ENCODE measurements at places on chromosomes 12 and 14.

- no peak for DNase-seq
Measured at GRCh38 chr14:77058117-77058516, 29.6 kb upstream of the IRF2BPL start.

GRCh38 chr12:130288206-130288605 is 49.5 kb upstream of the PIWIL1 start:
- no peak for DNase-seq

- DNase-seq: no peak
Measured at GRCh38 chr12:57766464-57767304, at the start of gene CYP27B1. TSS of gene CYP27B1 (minus strand) at chr12:57767078. CDS start at chr12:57767041, 37 bp downstream.

DNA sequence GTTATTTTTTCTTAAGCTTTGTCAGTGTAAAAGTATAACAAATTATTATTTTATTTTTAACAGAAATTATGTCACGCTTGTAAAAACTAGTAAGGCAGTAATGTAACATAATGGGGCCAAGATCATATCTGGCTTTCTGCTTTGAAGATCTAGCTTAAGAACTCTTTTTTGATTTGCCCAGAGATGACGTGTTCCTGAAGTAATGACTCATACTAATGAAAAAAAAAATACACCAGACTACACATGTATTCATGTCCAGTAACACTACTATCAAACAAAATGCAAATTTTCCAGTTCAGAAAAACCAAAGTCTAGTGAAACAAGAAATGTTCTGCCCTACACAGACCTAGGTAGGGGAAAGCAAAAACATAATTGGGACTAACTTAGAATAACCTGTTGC is 432.2 kb upstream of the ATXN7L3B start:
- DNase-seq: no peak

DNA sequence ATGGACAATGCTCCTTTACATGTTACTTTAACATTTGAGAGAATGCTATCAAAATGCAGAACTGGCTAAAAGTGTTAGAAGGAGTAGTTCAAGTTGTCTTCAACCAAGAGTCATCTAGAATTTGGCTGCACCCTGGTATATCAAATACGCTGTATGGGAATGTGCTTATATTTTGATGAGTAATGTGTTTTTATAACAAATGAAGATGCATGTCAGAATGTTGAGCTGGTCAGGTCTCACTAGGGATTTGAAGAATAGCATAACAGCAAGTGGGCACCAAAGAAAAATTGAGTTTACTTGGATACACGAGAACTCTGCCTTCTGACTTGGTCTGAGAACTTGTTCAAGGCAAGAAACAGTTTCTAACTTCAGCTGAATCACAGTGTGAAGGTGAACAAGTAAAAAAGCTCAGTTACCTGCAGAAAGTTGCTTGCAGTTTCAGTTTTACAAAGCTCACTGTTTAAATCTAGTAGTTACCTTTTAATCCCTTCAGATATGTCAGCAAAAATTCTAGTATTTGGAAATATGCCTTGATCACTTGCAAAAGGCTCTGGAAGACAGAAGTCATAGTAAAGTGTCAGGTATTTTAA is 82.3 kb downstream of the PDE3A start:
- no peak for DNase-seq

Data from activated CD4-positive, CD25-positive, alpha-beta regulatory T cell (primary cell).